ENCODE measurements at places on chromosomes 6 and 20.

DNA sequence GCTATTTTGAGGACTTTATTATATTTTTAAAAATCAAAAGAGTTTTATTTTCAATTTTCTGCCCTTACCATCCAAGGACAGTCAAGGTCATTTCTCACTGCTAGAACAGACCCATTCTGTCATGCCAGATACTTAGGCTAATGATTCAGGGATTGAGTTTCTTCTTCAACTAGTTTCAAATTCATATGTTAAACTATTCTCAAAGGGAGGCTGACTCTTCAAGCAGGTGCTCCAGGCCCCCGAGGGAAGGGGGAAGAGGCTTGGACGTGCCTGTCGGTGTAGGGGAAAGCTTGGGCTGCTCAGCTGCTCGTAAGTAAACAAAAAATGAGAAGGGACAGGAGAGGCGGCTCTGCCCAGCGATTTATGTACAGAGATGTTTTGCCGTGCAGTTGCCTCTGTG lies 69.4 kb upstream of the MYLIP start:
- DNase-seq: no peak

- no peak for DNase-seq
Observed at GRCh38 chr20:8647961-8648441, 420.9 kb upstream of the PLCB4 start.

DNA sequence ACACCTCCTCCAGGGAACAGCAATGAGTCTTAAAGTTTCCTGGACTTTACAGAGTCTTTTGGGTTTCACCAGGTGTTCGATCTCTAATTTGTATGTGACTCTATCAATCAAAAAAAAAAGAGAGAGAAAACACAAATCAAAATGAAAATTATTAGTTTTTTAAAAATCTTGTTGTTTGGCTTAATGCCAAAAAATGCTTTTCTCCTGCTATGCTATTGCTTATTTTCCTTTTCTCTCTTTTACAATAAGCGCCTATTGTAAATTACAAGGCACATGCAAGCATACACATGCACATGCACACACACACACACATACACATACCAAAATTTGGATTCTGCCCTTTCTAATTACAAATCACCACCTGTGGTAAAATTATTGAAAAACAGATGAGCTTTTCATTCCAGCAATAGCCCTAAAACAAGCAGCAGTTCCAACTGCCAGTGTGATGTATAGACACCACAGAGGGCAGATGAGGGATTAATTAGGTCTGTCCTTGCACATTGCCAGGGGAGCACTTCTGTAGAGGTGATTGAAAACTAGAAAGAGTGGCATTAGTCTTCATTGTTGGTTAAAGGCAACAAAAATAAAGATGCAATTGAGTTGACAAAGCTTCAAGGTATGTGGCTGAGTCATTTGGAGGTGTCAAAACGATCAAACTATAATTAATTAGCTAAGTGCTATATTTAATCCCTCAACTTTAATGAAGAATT lies 631.7 kb downstream of the TFAP2B start:
- no peak for DNase-seq

- DNase-seq: no peak
Observed at GRCh38 chr6:71444222-71444621, 155.6 kb downstream of the OGFRL1 start.

DNA sequence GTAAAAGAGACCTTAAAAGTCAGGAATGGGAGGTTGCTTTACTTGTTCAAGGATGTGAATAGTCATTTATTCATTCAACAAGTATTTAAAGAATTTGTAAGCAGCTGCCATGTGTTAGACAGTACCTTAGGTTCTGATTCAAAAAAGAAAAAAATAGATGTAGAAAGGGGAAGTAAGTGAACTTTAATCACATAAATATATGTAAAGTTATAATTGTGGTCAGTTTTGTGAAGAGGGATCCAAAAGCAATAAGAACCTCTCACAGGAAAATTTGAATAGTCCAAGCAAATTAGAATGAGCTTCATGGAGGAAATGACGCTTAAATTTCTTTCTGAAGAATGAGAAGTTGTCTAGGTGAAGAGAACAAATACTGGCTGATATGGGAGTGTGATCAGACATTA lies 596.1 kb upstream of the CITED2 start:
- no peak for DNase-seq

GRCh38 chr6:75609639-75610590 lies 8.2 kb downstream of the SENP6 start:
- DNase-seq: no peak

DNA sequence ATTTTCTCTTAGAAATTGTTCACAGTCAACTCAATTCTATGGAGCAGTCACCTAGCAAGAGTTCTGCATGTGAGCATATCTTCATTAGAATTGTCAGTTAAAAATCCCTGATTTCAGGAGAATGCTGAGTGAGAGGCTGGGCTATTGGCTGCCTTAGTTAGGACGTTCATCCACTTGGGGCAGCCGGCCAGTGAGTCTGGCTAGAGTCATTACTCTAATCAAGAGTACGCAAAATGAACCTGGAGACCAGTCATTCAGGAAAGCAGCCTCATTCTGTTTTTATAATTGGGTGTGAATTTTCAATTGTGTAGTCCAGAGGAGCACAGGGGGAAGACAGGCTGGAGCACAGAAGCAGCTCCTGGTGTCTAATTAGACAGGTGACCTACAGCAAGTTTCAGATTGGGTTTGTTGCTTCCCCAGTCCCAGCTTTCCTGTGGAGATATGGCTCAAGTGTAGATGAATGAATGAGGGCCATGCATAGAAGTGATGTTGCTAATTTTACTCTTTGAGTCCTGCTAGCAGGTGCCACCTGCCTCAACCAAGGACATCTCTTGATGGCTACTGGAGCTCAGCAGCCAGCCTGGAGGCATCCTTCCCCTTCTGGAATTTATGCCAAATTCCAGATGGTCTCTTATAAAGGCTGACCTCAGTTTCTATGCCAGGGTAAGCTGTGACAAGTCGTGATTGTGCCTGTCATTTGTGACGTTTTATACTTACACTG lies 265.7 kb downstream of the NKAIN2 start:
- DNase-seq: no peak

- DNase-seq: no peak
Observed at GRCh38 chr20:45892049-45892825, 1.1 kb downstream of the CTSA start.

GRCh38 chr6:147881432-147881831 lies 372.9 kb downstream of the SAMD5 start:
- DNase-seq: no peak

- DNase-seq: no peak
Observed at GRCh38 chr6:160678744-160679401, 14.8 kb upstream of the LPA start.

GRCh38 chr6:102137859-102138258 lies 744.4 kb downstream of the GRIK2 start:
- DNase-seq: no peak

DNA sequence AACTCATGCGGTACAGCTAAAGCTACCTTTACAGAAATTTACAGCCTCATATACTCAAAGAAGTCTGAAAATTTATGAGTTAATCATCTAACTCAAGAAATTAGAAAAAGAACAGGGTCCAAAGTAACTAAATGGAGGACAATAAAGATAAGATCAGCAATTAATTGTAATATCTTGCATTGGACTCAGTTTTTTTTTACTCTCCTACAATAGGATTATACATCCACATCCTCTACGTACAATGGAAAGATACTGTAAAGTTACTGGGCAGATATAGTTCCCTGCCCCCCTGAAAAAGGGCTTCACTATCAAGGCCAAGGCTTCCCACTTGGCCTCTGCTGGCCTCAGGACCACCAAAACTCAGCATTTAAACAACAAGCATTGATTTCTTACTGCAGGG lies 31.5 kb upstream of the MOCS1 start:
- DNase-seq: no peak

GRCh38 chr20:21323640-21324039 lies 20.5 kb downstream of the XRN2 start:
- peak; percentile 29 for DNase-seq

- no peak for DNase-seq
Observed at GRCh38 chr6:105359419-105360370, 43.2 kb downstream of the PREP start.

GRCh38 chr6:136968837-136969236 lies 46.7 kb downstream of the SLC35D3 start:
- no peak for DNase-seq

- DNase-seq: no peak
Observed at GRCh38 chr20:32554965-32555289, 30.2 kb downstream of the NOL4L start.

All from HAP-1 (cell line).